ENCODE measurements at places on chromosomes 11 and 22. TPM values are rescaled to one million over a fixed set of nuclear protein-coding genes. Genes with fewer than 3 reads are reported as not detected.

Gene KRTAP5-8
- total RNA-seq = not detected

Gene BUD13
- 23.2 TPM for total RNA-seq

Gene PRR5
- 2.1 TPM for total RNA-seq

Gene ARVCF
- total RNA-seq = 6.2 TPM
